ENCODE measurements at places on chromosomes 5 and 9.

DNA sequence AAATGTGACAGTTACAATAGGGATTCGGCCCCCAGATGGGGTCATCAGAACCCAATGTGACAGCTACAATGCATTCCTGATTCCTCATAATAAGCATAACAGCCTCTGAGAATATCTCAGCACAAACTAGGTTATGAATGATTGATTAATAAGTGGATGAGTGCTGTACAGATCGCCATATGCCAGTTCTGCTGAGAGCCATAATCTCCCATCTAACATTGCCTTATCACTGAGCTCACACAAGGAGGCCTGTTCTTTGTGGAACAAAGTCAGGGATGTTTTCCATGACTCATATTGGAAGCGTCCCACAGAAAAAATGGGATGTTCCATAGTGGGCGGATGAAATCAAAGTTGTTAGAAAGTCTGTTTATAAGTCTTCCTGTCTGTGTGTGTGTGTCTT is 89.6 kb downstream of the KIF4B start:
- no peak for DNase-seq

GRCh38 chr5:164422400-164422799 is 917.0 kb downstream of the MAT2B start:
- DNase-seq: no peak

DNA sequence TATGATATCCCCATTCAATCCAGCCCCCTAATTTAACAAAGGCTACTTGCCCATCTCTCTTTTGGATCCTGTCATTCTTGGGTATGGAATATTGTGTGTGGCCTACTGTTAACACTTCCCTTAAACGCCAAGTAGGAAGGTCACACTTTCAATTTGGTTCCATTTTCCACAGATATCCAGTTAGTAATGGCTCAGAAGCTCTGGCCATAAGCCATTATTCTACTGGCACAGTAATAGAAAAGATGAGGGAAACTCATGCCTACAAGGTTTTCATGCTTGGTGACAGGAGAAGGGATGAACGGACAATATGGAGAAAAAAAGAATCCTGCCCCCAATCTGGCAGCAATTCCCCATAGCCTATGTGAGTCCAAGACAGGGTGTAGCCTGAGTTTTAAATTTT is 227.6 kb downstream of the CRB2 start:
- DNase-seq: no peak

GRCh38 chr5:132260051-132260450 is 2.6 kb downstream of the PDLIM4 start:
- DNase-seq: no peak

DNA sequence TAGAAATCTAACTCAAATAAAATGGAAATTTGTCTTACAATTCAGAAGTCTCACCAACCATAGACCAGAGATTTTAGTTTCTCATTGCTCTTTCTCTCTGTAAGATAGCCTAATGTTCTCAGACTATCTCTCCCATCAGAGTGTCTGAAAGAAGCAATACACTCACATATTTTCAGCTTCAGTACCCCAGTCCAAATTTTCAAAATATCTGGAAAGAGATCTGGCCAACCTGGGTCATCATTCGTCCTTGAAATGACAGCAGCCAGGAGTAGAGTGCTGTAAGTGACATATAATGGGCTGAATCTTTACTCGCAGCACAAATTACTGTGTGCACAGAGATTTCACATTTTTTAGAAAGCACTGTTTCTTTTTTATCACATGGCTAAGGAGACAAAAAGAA is 313.3 kb upstream of the PRR16 start:
- no peak for DNase-seq

DNA sequence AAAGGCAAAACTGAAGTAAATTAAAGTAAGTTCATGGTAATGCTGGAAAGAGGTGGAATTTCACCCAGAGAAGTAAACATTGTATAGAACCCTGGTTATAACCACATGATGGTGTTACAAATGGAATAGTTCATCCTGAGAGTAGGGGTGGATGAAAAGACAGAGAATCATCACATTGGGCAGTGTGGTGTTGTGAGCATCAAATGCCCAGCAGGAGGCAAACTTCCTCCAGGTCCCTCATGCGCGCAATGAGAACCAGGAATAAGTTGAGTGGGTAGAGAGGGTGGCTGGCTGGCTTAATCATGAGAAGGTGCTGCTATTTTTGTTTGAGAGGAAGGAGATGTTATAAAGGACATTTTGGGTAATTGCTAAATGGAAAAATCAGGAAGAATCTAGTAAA is 163.3 kb upstream of the HMHB1 start:
- DNase-seq: no peak

- DNase-seq: no peak
These were observed 816.4 kb downstream of the SEMA5A start for GRCh38 chr5:8729437-8729836.

GRCh38 chr9:87441251-87441650 is 56.4 kb upstream of the DAPK1 start:
- DNase-seq: no peak

GRCh38 chr5:98916540-98916939 is 12.3 kb downstream of the CHD1 start:
- no peak for DNase-seq

DNA sequence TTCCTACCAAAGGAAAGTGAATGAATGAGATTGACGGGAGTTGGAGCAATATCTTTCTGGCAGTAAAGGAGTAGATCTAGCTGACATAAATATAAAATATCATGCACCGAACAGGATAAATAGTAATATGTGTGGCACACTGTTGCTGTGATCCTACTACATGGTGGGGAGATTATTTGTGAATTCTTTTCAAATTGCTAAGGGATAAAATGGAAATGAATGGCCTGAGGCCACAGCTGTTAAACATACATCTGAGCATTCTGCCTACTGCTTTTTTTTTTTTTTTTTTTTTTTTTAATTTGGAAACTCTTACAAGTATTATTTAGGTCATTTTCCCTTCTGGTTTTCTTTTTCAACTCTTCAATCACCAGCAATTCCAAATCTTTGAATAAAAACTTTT is 66.8 kb downstream of the MEF2C start:
- no peak for DNase-seq

DNA sequence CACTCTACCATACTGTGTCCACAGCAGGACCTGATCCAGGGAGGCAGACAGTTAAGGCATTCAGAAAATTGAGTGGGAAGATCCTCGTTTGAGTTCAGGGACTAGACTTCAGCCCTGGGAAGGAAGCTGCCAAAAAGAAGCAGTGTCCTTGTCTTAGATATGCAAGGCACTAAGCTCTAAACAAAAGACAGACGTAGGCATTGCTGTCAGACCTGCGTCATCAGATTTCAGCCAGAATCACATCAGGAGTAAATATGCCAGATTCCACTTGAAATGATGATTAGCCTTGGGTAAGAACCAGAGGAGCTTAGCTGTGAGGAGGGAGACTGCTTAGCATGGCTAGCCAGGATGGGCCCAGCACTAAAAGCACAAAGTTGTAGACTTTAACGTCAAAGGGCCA is 56.7 kb downstream of the MAMDC2 start:
- no peak for DNase-seq

DNA sequence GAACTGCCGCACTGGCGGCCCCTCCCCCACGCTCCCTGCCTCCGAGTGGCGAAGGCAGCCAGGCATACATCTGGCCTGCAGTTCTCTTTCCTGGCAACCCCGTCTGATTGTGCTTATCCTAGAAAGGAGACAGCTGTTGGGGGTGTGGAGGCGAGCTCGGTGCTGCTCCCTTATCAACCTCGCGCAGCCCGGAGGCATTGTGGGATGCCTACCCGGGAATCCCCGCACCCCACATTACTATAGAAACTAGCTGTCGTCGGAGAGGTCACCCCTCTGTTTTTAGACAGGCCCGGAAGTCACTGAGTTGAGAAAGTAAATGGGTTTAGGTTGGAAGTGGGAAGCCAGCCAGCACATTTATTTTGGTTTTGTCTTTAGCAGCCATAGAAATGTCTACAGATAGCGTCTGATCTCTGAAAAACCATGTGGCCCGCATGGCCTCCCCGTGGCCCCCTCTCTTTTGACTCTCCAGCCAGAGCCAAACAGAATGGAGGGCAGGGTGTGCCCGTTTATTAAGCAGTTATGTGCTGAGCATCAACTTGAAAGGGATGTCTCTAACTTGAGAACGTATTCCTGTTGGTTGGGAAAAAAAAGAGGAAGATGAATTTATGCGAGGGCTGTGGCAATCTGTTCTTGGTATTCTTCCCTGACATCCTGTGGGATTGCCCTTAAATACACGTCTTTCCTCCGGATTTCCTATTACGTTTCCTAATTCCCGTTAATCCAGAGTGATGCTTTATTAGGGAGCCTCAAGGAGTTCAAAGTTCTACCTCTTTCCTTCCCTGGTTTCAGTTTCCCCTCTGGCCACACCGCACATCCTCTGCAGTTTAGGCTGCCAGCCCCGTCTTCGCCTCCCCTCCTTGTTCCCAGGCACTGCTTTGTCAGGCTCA is 3.9 kb downstream of the STC2 start:
- DNase-seq: no peak

GRCh38 chr9:126116351-126117157 is 210.1 kb upstream of the MVB12B start:
- no peak for DNase-seq

DNA sequence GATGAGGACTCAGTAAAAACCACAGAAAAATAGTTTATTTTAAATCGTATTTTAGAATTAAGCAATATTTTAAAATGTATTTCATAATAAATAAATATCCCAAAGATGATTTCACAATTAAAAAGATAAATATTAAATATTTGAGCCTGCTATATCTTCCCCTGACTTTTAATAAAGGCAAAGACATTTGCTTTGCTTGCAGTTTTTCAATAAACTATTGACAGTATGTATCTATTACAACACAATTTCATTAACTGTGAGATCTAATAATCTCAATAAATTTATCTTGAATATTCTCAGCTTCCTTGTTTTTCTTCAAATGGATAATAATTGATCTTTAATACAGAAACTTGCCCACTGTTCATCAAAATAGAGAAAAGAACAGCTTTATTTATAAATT is 186.2 kb upstream of the TARS1 start:
- no peak for DNase-seq

GRCh38 chr5:118687100-118687499 is 301.2 kb downstream of the DTWD2 start:
- no peak for DNase-seq

DNA sequence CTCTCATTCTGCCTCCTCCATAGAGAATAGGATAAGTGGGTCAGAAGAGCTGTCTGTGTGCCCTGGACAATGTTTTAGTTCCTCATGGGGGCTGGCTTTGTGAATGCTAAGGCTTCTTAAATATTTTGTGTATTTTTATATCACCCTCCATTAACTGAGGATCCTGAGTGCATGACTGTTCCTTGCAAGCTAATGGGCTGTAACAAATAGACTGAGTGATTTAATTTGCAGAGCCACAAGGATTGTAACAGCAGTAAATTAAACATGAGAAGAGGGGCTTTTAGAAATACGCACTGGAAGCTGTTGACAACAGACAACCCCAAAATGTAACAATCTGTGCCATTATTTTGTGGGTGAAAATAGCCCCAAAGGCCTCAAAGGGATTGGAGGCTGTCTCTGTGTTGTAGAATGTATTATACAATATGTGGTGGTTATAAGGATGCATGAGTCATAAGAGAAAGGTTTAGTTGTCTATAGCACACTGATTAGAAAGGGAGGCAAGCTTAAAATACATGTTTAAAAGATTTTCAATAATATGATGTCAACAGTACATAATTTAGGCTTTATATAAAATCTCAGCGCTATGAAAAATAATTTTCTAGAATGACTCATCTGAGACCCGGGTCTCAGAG is 152.7 kb upstream of the ACTBL2 start:
- DNase-seq: no peak

Measured in LNCaP clone FGC (cell line).